Esophagus squamous epithelium (tissue), 5 donors: ENCODE measurements at places on chromosomes 5 and 9. TPM values are rescaled to one million over a fixed set of nuclear protein-coding genes. Genes with fewer than 3 reads are reported as not detected.

- DNase-seq, result no peak
These were observed 3.1 kb downstream of the HMCN2 start for GRCh38 chr9:130268521-130269211.

DNA sequence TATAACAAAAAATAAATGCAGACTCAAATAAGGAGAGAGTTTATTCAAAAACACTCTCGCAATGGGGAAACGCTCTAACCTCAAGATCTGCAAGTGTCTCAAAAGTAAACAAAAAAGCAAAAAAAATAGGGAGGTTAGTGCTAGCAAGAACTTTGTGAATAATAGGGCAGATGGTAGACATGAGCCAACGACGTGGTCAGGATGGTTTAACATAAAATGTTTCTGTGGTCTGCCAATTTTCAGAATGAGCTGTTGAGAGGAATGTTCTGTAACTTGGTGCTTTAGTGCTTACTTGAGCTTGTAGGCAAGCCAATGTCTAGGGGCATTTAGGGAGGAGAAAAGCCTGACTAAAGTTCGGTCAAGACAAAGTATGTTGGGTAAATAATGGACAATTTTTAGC, 1813.9 kb upstream of the CDH6 start:
- DNase-seq, result no peak

- DNase-seq, result no peak
These were observed 43.3 kb downstream of the MSX2 start for GRCh38 chr5:174767670-174768069.

DNA sequence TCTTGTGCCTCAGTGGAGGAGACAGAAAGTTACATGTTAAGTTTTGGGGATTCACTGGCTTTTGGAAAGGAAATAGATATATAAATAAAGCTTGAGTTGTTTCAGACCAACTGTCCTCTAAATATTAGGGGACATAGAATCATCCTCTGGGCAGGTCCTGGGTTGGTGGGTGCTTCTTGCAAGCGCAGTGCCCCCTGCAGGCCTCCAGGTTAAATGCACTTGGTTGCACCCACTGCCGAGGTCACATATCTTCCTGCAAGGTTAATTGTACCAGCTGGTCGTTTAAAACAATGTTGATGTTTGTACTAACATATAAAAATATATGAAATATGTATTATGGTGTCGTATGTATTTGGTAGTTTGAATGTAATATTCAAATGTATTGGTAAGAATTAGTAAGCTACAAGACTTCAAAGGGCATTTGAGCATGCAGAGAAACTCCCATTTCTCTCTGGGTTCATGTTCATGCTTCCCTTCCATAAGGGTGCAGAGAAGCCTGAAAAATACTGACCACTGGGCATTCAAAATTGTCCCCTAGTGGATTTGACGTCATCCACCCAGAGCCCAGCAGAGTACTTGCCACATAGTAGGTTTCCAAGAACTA, 87.0 kb downstream of the ZNF618 start:
- no peak for DNase-seq

GRCh38 chr5:102778478-102778877, 23.4 kb downstream of the PAM start:
- no peak for DNase-seq

Gene ARHGAP26
- 18.7 TPM for total RNA-seq

Gene CHSY3
- 2.3 TPM for total RNA-seq

GRCh38 chr5:57216714-57217113, 42.9 kb downstream of the GPBP1 start:
- DNase-seq, result no peak

DNA sequence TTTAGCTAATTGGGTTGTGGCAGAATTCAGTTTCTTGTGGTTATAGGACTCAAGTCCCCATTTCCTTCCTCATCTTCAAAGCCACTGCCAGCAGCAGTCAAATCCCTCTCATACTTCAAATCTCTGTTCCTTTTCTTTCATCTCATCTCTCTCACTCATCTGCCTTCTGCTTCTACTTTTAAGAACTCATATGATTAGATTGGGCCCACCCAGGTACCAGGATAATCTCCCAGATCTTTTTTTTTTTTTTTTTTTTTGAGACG, 8.0 kb upstream of the REEP5 start:
- no peak for DNase-seq

DNA sequence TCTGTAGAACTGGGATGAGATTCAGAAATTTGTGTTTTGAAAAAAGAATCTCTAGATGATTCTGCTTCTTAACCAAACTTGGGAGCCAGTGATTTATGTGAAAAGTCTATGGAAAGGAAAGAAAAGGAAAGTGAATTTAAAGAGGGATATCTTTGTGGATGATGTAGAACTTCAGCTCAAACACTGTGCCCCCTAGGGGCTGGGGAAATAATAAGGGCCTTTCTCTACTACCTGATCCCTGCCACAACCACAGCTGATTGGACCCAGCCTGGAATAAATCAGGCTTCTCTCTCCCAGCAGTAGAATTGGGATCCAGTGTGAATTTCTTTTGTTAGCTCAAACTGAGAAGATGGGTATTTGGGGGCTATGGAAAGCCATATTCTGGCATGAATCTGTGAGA, 155.0 kb downstream of the PRELID2 start:
- DNase-seq, result no peak

- no peak for DNase-seq
These were observed 9.1 kb upstream of the SLC27A6 start for GRCh38 chr5:128956164-128956563.

Gene RNF208
- total RNA-seq, result 2.4 TPM

GRCh38 chr9:75885652-75886051, 4.8 kb upstream of the PCSK5 start:
- no peak for DNase-seq

Gene HSPB3
- total RNA-seq, result not detected

DNA sequence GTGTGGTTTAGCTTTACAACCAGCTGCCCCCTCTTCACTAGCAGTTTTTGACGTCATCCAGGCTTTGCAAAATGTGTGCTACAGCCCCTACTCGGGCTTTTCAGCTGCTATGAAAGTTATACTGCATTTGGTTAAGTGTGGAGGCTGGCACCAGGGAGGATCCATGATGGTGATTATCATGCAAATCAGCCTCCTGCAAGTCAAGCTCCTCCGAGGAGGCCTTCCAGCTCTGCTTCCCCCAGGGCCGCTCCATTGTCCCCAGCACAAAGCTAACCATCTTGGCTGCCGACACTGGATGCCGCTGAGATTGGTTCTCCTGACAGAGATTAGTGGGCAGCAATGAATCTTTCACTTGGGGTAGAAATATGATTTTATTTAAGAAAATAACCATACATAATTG, 159.6 kb downstream of the NR2F1-AS1 start:
- DNase-seq, result no peak

Gene NR6A1
- total RNA-seq, result 3.1 TPM

Gene N4BP3
- total RNA-seq, result 14.0 TPM

DNA sequence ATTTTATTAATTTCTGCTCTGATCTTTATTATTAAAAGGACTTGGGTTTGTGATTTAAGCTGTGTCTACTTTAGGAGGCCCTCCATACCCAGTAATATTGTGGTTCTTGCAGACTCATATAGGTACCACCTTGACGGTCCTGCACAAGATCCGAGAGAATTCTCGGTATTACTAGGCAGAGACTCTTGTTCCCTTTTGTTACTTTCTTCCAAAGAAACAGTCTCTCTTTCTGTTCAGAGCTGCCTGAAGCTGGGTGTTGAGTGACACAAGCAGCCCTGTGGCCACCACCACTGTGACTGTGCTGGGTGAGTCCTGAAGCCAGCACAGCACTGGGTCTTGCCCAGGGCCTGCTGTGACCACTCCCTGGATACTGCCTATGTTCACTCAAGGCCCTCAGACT, 666.6 kb downstream of the SEMA5A start:
- no peak for DNase-seq

GRCh38 chr5:6659941-6660684, 26.9 kb downstream of the SRD5A1 start:
- no peak for DNase-seq

DNA sequence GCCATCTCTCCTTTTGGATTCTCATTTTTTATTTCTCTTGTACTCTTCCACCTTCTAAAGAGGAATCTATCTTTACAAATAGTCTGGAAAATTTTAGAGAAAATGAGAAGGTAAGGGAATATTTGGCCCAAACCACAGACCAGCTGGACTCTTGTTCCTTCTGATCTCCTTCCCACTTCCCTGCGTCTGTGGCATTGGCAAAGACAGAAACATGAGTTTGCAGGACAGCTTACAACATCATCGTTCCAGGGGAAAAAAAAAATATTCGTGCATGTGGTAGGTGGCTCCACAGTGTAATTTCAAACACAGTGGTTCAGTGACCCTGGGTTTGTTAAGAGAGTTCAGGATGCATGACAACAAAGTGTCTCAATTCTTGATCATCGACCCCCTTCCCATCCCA, 755.0 kb downstream of the DNAH5 start:
- DNase-seq, result no peak

GRCh38 chr9:130833031-130833990, 1.7 kb upstream of the ABL1 start:
- no peak for DNase-seq

DNA sequence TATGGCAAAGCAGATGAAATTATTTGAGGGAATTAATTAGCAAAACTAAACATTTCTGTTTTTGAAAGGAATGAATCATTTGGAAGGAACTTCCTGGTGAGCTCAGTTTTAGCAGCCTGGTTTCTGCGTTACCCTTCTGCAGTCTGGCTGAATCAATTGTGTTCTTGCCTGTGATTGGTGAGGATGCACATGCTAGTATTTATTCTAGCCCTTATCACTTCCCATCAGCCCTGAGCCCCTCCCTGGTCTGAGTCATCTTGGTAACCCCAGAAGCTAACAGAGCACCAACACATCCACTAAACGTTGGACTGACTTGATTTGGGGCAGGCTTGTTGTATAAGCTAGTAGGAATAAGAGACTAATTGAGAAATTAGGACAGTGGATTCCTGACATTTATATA, 6.6 kb downstream of the TJP2 start:
- no peak for DNase-seq

GRCh38 chr5:140239461-140239860, 63.4 kb downstream of the PFDN1 start:
- no peak for DNase-seq

GRCh38 chr5:39415201-39415600, 9.6 kb downstream of the DAB2 start:
- no peak for DNase-seq

DNA sequence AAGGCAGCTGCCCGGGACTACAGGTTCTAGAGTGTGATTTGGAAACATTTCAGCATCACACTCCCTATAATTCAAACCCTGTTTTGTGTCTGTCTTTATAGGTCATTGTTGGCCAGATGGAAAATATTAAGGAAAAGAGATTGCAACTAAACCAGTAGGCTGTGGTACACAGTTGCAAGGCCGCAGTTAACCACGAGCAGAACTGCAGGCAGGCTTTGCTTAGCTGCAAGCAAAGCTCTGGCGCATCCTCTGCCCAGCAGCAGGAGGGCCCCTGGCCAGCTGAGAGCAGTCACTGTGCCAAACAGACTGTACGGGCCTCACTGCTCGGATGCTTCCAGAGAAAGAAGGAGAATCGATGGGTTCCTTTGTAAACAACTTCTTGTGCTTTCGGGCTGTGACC, 204.5 kb downstream of the DENND1A start:
- no peak for DNase-seq

DNA sequence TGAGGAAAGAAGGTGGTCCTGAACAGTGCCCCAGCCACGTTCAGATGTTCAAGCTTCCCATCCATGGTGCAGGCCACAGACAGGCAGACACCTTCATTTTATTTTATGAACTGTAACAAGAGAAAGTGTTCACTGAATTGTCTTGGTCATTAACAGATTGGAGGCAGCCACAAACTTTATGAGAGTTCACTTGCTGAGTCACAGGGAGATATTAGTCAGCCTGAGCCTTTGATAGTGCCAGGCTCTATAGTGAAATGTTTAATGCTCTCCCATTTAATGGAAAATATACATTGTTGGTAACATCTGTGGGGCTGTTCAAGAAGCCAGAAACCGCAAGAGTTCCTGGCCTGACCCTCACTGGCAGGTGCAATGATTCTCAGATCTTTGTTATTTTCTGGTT, 237.0 kb downstream of the TENT4A start:
- DNase-seq, result no peak

Gene PFN3
- total RNA-seq, result 2.0 TPM

DNA sequence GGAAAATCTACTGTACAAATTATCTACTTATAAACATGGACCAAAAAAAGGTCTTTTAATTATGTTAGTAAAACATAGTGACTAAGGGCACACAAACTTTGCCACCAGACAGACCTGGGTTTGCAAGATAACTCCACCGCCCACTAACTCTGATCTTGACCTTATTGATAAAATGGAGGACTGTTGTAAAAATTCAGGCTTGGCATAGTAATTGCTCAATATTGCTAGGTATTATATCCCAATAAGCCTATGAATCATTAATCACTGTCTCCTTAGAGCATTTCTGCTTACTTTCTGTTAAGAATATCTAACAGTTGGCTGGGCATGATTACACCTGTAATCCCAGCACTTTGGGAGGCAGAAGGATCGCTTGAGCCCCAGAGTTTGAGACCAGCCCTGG, 3.8 kb downstream of the C9orf40 start:
- DNase-seq, result no peak

DNA sequence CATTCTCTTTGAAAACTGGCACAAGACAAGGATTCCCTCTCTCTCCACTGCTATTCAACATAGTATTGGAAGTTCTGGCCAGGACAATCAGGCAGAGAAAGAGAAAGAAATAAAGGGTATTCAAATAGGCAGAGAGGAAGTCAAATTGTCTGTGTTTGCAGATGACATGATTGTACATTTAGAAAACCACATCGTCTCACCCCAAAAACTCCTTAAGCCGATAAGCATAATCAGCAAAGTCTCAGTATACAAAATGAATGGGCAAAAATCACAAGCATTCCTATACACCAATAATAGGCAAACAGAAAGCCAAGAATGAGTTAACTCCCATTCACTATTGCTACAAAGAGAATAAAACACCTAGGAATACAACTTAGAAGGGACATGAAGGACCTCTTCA, 21.0 kb upstream of the EPB41L4A start:
- no peak for DNase-seq

Gene ADRB2
- total RNA-seq, result 10.2 TPM

Gene PDGFRB
- 51.7 TPM for total RNA-seq

DNA sequence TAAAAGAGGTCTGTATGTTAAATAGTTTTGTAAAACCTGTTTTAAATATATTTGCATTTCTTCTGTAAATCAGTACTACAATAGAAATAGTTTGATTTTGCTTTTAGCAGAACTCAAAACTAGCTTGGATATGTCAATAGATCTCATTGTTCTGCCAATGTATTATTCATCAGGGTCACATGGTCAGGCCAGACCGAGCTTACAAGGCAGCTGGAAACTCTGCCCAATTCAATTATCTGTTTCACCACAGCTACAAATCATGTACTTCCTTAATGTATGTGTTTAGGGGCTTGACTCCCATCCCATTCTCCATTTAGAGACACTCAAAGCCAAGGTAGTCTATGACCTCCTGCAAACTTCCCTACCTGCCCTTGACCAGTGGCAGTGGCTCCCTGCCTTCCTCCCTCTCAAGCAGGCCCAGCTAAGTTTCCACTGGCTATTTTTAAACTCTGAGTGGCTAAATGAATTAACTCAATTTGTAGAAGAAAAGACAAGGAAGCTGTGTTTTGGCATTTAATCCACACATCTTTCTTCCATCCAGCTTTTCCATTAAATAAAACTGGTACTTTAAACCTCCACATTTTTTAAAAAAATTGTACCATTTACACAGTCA, 46.4 kb upstream of the SELENOP start:
- no peak for DNase-seq
